ENCODE measurements at places on chromosomes 16 and 17. TPM values are rescaled to one million over a fixed set of nuclear protein-coding genes. Genes with fewer than 3 reads are reported as not detected.

The PIK3R5 gene
- polyA plus RNA-seq, result not detected

The CCL22 gene
- not detected for polyA plus RNA-seq

The TPSG1 gene
- not detected for polyA plus RNA-seq

GRCh38 chr17:39238311-39238972 lies 12.7 kb upstream of the STAC2 start:
- peak; percentile 81 for DNase-seq

DNA sequence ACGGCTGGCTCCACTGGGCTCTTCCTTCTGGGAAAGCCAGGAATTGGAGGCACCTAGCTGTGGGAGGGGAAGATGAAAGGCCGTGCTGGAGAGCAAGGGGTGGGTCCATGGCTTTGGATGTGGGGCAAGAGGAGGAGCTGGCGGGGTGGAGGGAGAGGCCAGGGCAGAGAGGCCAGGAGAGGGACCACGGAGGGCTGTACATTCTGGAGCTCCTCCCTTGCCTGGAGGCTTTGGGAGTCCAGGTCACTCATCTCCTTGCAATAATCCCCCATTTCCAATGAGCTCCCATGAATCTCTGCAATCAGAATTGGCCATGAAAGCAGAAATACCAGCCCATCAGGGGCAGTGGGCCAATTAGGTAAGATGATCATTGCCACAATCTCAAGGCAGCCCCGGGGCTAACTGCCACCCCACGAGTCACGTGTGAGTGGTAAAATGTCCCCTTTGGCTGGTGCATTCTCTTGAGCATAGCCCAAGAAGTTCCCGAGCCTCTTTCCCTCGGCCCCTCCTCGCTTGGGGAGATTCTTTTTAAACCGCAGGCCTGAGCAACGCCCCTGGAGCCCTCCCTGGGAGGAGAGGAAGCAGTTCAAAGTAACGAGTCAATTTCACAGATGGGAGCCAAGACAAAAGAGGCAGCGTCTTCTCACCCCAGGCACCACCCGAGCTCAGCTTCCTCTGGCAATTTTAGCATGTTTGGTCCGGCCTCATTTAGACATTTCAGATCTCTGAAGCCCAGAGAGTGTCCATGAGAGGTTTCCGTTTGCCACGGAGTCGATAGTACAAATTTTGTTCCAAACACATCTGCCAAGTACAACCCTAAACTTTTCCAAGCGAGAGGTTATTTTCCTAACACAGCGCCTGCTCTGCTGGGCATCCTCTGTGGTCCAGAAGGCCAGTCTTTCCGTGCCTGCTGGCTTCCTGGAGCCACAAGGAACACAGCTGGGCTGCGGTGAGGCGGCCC lies 13.4 kb downstream of the RTN4RL1 start:
- no peak for DNase-seq

The DNAH17 gene
- 0.49 TPM for polyA plus RNA-seq

GRCh38 chr17:60524463-60525327 lies 1.3 kb downstream of the APPBP2 start:
- no peak for DNase-seq

DNA sequence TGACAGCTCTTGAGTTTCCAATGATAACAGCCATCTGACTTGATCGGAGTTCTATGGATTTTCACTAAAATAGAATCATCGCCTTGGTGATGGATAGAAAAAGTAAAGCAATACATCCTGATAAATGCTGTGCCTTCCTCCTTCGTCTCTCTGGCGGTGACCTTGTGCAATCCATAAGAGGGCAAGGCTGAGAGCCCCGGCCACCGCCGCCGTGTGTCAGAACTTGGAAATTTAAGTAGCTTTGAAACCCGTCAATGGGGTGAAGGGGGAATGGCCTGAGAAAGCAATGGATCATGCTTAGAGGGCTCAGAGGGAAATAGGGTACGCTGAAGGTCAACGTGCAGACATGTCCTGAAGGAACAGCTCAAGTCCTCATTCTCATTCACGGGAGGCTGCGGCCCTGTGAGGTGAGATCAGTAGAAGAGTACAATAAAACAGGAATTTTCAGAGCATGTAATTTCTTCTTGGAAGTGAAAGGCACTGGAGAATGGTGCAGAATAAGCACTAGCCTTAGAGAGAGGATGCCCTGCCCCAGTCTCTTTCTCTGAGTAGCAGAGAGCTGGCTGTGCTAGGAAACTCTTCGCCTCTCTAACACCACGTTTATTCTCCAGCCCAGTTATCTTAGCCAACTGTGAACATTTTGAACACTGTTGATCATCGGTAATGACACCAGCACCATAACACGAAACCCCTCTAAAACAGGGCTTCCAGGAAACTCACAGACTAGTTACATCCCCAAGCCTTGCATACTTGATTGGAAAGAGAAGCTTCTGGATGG lies 573.5 kb downstream of the WWOX start:
- no peak for DNase-seq

DNA sequence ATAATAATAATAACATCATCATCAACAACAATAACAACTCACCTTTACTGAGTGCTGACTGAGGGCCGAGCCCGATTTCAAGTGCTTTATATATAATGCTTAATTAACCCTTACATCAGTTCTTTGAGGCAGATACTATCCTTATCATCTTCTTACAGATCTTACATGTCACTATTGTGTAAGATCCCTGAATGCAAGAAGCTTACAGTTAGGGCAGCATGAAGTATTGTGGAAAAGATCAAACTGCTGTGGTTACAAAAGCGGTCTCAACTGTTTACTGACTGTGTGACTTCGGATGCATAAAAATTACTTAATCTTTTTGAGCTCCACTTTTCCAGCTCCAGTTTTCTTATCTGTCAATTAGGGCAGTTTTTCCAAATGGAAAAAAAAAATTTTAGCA lies 3.3 kb downstream of the VAT1 start:
- no peak for DNase-seq

GRCh38 chr16:12548270-12548983 lies 255.3 kb downstream of the CPPED1 start:
- DNase-seq, result no peak

The SLC6A2 gene
- polyA plus RNA-seq, result not detected

The TMEM204 gene
- not detected for polyA plus RNA-seq

The PNMT gene
- polyA plus RNA-seq, result not detected

The WNK4 gene
- polyA plus RNA-seq, result 1.3 TPM

The MMP28 gene
- 6.6 TPM for polyA plus RNA-seq

DNA sequence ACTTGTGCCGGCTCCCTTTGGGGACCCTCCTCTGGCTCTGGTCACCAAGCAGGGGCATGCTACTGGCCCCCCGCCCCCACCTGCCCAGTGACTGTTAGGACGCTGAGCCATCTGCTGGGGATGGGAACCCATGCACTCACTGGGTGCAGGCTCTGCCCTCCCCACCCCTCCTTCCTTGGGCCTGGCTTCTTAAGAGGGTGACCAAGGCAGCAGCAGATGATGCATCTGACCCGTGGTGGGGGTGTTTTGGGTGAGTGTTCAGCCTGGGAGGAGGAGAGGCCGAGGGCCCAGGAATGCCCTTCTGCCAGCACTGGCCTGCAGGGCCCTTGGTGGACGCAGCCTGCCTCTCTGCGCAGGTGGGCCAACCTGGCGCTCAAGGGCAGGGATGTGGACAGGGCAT lies 19.2 kb upstream of the MTSS2 start:
- no peak for DNase-seq

- peak; percentile 42 for DNase-seq
Observed at GRCh38 chr16:54817432-54817831, 113.2 kb upstream of the IRX5 start.

DNA sequence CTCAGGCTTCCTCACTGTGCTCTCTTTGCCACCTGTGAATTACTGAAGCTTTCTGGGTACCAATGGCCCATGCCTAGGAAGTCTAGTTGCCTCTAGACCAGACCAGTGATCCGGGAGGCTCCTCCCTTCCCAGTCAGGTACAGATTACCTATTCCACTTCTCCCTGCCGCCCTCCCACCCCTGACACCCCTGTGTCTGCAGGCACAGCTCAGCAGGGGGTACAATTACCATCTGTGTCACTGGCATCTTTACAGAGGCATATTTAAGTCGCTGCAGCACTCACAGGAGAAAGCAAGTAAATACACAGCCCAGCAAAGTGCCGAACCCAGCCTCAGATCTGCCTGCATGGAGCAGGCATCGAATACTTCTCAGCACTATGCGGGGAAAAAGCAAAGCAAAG lies 5.3 kb upstream of the WSCD1 start:
- DNase-seq, result no peak

DNA sequence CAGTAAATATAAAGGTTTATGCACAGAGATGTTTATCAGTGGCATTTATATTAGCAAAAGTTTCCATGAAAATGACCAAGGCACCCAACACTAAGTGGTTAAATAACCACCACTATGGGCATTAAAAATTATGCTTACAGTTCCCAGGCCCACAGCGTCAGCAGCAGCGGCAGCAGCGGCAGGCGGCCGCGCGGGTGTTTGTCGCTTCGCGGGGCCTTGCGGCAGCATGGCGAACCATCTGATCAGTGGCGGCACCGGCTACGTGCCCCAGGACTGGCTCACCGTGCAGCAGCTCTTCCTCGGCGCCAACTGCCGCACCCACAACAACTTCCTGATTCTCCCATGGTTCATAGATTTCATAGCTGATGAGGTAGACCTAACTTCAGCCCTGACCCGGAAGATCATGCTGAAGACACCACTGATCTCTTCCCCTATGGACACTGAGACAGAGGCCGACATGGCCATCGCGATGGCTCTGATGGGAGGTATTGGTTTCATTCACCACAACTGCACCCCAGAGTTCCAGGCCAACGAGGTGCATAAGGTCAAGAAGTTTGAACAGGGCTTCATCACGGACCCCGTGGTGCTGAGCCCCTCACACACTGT lies 71.0 kb downstream of the GRIN2A start:
- DNase-seq, result no peak

DNA sequence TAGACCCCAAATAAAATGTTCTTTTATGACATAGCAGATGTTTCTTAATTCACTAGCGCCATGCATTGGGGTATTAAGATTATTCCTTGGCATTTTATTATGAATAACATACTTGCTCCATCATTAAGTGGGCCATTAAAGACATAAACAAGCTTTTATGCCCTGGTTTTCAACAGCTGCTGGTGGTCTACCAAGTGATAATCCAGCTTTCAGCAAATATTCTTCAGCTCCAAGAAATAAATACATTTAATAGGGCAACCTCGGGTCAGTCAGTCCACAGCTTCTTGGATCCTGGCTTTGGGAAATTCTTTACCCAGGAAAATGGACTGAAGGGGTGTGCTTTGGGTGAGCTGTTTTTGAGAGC lies 217.3 kb upstream of the IRX3 start:
- no peak for DNase-seq

DNA sequence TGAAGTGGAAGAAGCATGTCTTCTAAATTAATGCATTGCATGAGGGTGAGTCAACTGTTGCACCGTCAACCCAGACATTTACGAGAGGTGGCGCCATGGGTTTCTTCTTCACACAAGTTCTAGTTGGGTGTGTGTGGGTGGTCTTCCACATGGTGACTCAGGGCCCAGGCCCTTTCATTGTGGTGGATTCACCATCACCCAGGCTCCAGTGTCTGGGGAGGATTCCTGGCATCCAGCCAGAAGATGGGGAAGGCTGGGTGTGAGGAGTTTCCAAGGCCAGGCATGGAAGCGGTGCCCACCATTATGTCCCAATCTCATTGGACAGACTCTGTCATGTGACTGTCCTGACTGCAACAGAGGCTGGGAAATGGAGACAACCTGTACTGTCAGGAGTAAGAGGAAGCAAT lies 21.4 kb upstream of the JPH3 start:
- DNase-seq, result peak; percentile 81

GRCh38 chr17:61411261-61412142 lies 11.9 kb downstream of the TBX2 start:
- no peak for DNase-seq

The SMTNL2 gene
- 0.21 TPM for polyA plus RNA-seq

DNA sequence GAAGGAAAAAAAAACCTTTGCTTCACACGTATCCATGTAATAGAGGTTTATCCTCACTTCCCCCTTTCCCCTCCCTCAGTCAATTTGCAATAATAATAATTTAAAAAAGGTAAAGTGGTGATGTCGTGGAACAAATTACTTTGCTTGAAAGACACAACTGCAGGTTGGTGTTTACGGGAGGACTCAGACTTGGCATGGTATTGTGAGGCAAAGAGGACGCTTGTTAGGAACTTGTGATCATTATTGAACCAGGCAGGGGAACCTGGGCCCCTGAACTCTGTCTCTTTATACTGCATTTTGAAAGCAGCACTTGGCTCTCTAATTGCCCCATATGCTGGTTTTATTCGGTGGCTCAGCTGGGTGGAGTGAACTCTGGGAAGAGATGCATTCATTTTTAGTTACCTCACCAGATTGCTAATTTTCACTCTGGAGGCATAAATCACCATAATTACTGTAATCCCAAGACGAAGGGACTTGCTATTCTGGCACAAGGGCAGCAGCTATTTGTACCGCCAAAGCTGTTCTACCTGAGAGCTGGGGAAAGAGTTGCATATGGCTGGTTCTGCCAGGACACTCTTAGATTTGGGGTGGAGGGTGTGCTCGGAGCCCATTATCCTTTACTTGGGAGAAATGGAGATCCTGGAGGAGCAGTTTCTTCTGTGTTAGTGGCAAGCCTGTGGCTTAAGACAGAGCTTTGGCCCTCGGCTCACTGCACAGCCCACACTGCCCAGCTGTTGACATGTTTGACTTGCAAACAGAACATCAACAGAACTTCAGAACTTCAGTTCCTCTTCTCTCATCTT lies 5.7 kb upstream of the DHX8 start:
- no peak for DNase-seq

DNA sequence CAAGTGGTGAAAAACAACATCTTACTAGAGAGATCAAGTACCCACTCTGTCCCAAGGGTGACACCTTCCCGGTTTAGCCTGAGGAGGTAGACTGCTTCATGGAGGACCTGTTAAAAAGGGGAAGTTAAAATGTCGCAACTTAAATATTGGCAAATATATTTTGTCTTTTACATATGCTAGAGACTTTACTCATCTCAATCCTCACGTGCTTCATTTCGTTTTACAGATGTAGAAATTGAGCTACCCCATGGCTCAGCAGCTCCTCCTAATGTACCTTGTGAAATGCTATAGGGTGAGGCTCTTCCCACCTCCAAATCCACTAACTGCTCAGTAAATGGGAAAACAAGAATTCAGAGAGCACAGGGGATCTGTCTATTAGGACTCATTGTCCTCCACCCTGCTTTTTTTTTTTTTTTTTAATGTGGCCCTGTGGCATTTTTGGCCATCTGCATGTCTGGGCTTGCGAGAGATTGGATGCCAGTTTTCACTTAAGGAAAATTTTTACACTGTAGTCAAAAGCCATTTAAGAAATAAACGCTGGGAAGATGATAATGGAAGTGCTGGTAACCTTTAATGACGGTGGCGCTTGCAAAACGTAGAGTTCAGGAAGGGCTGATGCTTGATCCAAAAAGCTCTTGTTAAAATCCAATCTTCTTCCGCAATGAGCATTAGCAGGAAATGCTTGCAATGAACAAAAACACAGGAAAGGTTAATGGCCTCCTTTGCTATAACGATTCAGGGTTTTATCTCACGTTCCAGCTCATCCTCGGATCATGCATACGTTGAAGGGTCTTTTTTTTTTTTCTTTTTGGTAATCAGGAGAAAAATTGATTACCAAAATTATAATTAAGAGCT lies 39.8 kb downstream of the HSBP1 start:
- DNase-seq, result no peak

DNA sequence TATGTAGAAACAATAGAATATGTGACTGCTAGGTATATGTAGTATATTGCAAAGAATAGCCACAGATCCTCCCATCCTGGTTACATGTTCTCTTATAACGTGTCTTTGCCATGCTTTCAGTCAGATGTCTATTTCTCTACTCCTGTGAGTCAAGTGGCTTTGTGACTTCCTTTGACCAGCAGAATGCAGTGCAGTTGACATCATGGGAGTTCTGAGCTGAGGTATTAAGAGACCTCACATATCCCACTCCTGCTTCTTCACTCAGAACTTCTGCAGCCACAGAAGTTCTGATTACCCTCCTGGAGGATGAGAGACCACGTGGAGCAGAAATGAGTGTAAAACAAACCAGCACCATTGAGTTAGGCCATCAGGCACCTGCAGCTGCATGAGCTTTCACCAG lies 222.5 kb downstream of the PRKCA start:
- DNase-seq, result no peak
